Stimulated activated CD8-positive, alpha-beta memory T cell treated with anti-CD3 and anti-CD28 coated beads, Interleukin-4, amount 100 ng/mL, for 4 hours (primary cell): ENCODE measurements at places on chromosomes 2 and 18.

DNA sequence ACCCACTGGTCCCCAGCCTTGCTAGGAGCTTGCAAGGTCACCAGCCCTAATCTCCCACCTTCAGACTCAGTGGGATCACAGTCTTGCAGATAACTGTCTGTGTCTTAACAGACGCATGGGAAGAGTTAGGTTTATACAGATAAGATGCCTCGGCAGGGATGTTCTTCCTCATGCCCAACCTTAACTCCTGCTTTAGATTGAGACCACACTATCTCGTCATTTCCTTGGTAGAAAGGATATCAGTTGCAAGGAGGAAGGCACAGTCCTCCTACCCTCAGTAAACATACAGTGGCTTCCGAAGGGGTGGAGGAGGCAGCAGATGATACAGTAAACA, 7.2 kb downstream of the NT5DC4 start:
- DNase-seq = no peak

- DNase-seq = no peak
Observed at GRCh38 chr2:197893403-197894177, 89.2 kb downstream of the PLCL1 start.

DNA sequence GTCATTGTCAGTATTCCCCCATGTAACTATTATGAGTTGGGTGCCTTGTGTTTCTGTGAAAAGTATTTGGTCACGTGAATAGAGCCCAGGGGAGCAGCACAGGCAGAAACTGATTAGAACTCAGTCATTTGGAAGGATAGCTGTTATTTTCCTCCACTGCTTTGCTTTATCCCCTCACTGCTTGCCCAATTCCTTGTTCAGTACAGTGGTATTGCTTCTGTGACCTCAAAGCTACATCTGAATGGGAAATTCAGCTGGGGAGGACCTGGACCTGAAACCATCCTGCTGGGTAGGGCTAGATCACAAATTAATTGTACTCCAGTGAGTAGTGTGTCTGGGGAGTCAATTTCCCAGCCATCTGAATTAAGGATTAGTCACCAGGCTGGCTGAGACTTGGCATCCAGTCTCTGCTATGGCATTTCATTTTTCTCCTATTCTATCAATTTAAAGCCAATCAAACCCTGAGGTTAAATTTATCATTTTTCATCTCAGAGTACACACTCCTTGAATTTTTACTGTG, 1231.6 kb upstream of the GYPC start:
- DNase-seq = no peak

- DNase-seq = no peak
Observed at GRCh38 chr2:106034325-106034724, 159.8 kb downstream of the UXS1 start.

DNA sequence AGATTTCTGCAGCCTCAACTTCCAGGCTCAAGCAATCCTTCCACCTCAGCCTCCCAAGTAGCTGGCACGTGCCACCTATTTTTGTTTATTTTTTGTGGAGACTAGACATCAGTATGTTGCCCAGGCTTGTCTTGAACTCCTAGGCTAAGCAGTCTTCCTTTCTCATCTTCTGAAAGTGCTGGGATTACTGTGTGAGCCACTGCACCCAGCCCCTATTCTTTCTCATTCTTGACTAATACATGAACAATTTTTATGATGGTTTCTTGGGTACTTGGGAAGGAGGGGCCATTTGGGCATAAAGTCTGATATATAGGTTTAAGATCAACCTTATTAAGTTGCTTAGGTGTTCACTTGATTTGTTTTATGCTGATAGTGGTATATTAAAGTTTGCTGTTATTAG, 26.2 kb downstream of the EPC2 start:
- no peak for DNase-seq
